ENCODE measurements at places on chromosomes 12 and 14.

GRCh38 chr12:67909681-67910080 lies 79.6 kb upstream of the IFNG-AS1 start:
- no peak for DNase-seq

DNA sequence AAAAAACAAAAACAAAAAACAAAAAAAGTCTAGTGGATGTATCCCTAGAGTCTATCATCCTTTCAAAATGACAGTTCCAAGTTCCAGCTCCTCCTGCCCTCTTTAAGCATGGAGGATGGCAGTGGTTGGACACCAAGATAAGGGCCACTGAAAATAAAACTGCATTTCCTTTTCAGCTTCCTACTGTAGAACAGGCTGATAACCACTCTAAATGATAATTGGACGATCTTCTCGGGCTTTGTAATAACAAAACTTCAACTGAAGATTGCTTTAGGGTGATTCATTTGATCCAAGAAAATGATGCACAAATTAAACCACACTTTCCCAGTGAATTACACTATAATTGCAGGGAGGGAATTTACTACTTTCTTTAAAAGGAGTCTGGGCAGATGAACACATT lies 42.2 kb upstream of the CRACR2A start:
- no peak for DNase-seq

GRCh38 chr14:31902002-31902401 lies 175.1 kb upstream of the ARHGAP5 start:
- no peak for DNase-seq

GRCh38 chr14:44369401-44370123 lies 137.5 kb downstream of the FSCB start:
- no peak for DNase-seq

- DNase-seq = no peak
These were observed 11.0 kb upstream of the DHRS4 start for GRCh38 chr14:23942587-23942986.

- no peak for DNase-seq
These were observed 36.6 kb upstream of the SYCP3 start for GRCh38 chr12:101775816-101776215.

DNA sequence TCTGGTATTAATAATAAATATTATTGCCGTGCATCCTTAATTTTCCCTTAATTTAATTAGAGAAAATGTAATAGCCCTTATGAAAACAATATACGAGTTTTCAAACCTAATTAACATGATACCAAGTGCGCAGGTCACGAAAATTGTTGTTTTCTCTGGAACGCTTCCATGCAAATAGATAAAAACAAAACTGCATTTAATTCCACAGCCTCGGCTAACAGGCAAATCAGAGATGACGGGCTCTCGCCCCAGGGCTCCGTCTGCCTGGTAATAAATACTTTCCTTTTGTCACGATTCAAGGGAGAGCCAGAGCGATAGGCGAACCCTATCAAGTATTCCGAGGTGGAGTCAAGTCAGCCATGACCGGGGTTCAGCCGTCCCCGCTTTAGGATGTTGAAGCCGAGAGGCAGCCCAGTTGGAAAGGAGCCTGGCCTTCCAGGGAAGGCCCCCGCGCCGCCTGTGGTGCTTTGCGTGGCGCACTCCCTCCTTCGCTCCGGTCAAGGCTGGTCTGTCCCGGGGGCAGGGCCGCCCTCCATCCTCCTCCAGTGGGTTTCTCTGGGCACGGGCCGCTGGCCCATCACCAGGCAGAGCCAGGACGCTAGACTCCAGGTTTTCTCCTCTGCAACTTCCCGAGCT lies 137.8 kb upstream of the GSC start:
- DNase-seq = no peak

GRCh38 chr14:47220096-47220495 lies 455.3 kb downstream of the MDGA2 start:
- no peak for DNase-seq

- DNase-seq = no peak
These were observed 15.9 kb downstream of the KCTD10 start for GRCh38 chr12:109461049-109461845.

- no peak for DNase-seq
These were observed 18.9 kb downstream of the SLC4A8 start for GRCh38 chr12:51443573-51443972.

DNA sequence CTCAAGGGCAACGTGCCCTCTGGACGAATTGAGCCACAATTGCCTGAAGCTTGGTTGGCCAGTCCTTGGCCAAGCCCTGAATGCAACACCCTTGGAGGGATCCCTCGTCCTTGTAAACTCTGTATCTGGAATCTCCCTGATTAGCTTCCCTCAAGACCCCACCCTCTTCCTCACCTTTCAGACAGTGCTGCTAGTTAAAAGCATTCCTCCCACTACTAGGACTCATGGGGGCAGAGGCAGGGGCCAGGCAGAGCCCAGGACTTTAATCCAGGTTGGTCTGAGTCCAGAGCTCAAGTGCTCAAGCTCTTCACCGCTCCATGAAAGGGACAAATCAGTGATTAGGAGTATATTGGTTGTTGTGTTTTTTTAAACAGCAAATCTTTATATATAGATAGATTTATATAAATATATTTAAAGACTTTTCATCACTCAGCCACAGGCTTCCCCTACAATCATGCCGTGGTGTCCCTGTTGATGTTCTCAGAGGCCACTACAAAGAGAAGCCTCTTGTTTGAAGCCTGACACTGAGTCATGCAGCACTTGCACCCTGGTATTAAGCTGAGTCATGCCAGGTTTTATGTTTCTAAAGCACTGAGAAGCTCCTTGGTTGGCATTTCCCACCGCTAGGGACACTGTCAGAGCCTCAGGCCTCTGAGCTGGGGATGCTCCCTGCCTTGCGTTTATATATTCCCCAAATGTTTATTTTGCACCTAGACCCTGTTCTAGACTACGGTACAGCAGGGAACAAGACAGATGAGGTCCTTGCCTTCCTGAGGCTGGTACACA lies 53.8 kb upstream of the GSC start:
- no peak for DNase-seq

DNA sequence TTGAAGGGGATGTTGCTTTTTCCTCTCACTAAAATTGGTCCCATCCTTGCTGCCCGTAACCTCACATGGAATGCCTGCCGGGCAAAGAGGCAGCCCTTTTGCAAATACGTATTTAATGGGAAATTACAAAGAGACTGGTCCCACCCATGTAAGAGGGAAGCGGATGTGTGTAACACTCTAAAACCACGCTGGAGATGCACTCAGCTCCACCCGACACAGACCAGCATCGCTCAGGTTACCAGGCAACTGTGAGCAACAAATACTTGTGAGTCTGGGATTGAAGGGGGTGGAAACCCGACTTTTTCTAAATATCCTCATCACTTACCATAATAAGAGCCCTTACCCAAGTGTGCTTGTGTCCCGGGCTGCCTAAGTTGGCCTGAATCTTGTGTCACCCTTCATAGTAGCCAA lies 47.7 kb downstream of the ELK3 start:
- no peak for DNase-seq

- no peak for DNase-seq
These were observed 52.3 kb downstream of the TSPAN9 start for GRCh38 chr12:3129301-3130056.

- no peak for DNase-seq
These were observed 65.5 kb upstream of the MDM1 start for GRCh38 chr12:68397566-68398158.

DNA sequence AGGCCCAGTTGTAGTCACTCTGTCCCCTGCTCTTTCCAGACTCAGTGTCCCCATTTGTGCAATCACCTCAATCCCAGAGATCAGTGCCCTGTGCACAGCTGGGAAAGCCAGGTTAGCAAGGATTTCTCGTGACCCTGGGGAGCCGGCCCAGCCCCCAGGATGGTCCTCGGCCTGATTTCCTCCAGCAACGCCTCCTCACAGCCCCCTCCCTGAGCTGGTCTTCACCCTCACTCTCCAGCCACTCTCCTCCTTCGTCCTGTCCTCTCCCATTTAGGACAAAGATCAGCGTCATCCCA lies 194.8 kb upstream of the C14orf180 start:
- DNase-seq = no peak

GRCh38 chr12:77609016-77609415 lies 221.7 kb upstream of the NAV3 start:
- no peak for DNase-seq

- DNase-seq = no peak
These were observed 226.4 kb downstream of the ANO2 start for GRCh38 chr12:5718680-5719079.
